ENCODE measurements at places on chromosomes 2 and 18.

- peaks cover 66% of the 10 kb centered on the region for H3K27me3 ChIP-seq
- H3K36me3 ChIP-seq, result peaks cover 2% of the 10 kb centered on the region
Observed at GRCh38 chr2:236238751-236239150, 25.5 kb downstream of the ASB18 start.

GRCh38 chr18:24064391-24065100 lies 50.0 kb downstream of the TTC39C start:
- no peak for DNase-seq
- peak overlapping the region; percentile 3 for H3K27ac ChIP-seq
- H3K36me3 ChIP-seq, result peaks cover 23% of the 10 kb centered on the region
- no peaks in the 10 kb centered on the region for H3K27me3 ChIP-seq
- H3K4me1 ChIP-seq, result peaks cover 65% of the 10 kb centered on the region
- no peak overlapping the region for H3K4me3 ChIP-seq

GRCh38 chr2:30239308-30239985 lies 8.1 kb downstream of the LBH start:
- H3K27me3 ChIP-seq, result no peaks in the 10 kb centered on the region
- peaks cover 70% of the 10 kb centered on the region for H3K36me3 ChIP-seq
- DNase-seq, result peak; percentile 67
- peak overlapping the region; percentile 84 for H3K4me3 ChIP-seq

DNA sequence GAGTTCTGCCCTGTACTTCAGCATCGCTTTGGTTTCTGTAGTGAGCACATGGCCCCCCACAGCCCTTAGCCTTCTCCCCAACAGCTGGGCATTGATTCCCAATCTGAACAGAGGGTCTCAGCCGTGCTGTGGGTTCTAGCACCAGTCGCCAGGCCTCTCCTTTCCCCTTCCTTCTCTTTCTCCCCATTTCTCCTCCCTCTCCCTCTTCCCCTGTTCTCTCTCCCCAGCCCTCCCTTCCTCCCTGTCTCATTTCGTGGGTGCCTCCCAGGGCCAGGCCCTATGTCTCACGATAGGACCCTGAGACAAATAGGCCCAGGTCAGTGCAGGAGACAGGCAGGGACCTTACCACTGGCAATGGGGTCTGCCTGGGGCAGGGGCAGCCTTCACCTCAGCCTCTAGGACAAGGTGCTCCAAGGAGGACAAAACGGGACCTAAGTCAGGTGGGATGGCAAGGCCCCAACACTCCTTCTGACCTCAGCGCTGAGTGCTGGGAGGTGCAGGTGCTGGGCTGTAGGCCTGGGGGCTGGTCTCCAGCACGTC lies 143.4 kb upstream of the GPC1 start:
- no peak for DNase-seq
- no peak overlapping the region for H3K27ac ChIP-seq

GRCh38 chr2:62306751-62307468 lies 111.0 kb downstream of the B3GNT2 start:
- H3K4me3 ChIP-seq, result peak overlapping the region; percentile 70
- DNase-seq, result no peak
- H3K4me1 ChIP-seq, result peaks cover 88% of the 10 kb centered on the region
- no peaks in the 10 kb centered on the region for H3K27me3 ChIP-seq
- H3K36me3 ChIP-seq, result peaks cover 6% of the 10 kb centered on the region
- H3K27ac ChIP-seq, result peak overlapping the region; percentile 97

GRCh38 chr2:226312155-226312554 lies 487.5 kb downstream of the IRS1 start:
- no peaks in the 10 kb centered on the region for H3K4me1 ChIP-seq
- H3K36me3 ChIP-seq, result no peaks in the 10 kb centered on the region
- no peak overlapping the region for H3K4me3 ChIP-seq
- no peak for DNase-seq
- peaks cover 11% of the 10 kb centered on the region for H3K27me3 ChIP-seq

GRCh38 chr2:47019961-47020681 lies 104.5 kb upstream of the MCFD2 start:
- DNase-seq, result no peak
- H3K27me3 ChIP-seq, result no peaks in the 10 kb centered on the region
- peaks cover 10% of the 10 kb centered on the region for H3K4me1 ChIP-seq
- H3K27ac ChIP-seq, result no peak overlapping the region
- H3K4me3 ChIP-seq, result no peak overlapping the region
- H3K36me3 ChIP-seq, result peaks cover 17% of the 10 kb centered on the region

DNA sequence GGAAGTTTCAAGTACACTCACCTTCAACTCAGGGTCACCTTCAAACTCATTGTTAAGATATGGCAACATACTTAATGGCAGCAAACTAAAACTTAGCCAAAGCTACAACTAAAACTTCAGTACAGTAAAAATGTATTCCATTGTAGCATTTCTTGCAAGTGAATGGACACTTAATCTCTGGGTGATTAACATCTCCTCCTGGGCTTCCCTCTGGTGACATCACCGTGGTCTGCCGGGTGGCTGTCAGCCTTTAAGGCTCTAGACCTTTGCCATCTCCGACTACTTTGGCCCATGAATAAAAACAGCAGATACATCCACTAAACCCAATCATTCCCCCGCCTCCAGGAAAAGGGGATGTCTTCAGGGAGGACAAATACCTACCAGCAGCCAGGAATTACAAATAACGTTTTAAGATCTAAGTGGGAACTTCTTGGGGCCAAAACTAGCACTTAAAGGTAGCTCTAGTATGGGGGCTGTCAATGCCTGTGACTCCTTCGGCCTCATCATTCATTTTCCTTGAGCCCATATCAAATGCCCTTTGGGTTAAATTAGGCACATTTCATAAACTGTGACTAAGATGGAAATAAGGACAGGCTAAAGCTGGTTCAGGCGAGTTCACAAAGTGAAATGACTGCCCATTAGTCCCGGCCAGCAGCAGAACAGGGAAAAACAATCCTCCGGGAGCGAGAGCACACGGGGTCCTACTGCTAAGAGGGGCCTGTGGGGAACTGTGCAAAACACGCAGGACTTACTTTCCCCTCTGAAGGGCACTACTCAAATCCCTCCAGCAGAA lies 1.1 kb downstream of the TFCP2L1 start:
- peaks cover 7% of the 10 kb centered on the region for H3K4me1 ChIP-seq
- DNase-seq, result no peak
- H3K4me3 ChIP-seq, result peak overlapping the region; percentile 68
- peaks cover 40% of the 10 kb centered on the region for H3K27me3 ChIP-seq
- H3K27ac ChIP-seq, result no peak overlapping the region

DNA sequence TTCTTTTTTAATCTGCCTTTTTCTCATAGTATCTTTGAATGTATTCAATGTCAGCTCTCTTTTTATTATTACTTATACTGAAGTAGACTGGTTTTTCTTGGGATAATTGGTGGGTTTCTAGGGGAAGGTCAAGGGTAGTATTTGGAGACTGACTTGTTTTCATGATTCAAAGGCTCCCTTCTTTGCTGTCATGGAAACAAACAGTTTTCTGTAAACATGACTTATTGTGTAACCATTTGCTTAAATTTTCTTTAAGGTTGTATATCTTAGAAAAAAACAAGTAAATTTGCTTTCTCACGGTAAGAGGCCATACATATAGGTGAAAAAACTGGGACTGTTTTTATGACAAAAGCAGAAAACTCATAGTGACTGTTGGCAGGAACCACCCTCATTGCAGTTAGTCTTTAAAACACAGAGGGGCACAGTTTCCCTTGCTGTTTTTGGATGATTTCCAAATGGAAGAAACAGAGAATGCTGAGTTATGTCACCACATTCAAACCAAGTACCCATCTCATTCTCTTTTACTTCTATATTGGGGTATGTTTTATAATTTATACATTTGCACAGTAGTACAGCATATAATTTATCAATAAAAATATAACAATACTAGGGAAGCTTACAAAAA lies 5.8 kb upstream of the RDH14 start:
- DNase-seq, result no peak
- no peaks in the 10 kb centered on the region for H3K27me3 ChIP-seq
- H3K4me1 ChIP-seq, result peaks cover 3% of the 10 kb centered on the region

GRCh38 chr2:65193446-65193845 lies 34.2 kb upstream of the ACTR2 start:
- DNase-seq, result no peak
- no peak overlapping the region for H3K27ac ChIP-seq
- H3K36me3 ChIP-seq, result no peaks in the 10 kb centered on the region
- H3K4me1 ChIP-seq, result no peaks in the 10 kb centered on the region

GRCh38 chr18:42635378-42636048 lies 480.0 kb downstream of the RIT2 start:
- H3K4me1 ChIP-seq, result no peaks in the 10 kb centered on the region
- no peak for DNase-seq
- H3K27me3 ChIP-seq, result no peaks in the 10 kb centered on the region
- no peak overlapping the region for H3K27ac ChIP-seq
- H3K4me3 ChIP-seq, result no peak overlapping the region

DNA sequence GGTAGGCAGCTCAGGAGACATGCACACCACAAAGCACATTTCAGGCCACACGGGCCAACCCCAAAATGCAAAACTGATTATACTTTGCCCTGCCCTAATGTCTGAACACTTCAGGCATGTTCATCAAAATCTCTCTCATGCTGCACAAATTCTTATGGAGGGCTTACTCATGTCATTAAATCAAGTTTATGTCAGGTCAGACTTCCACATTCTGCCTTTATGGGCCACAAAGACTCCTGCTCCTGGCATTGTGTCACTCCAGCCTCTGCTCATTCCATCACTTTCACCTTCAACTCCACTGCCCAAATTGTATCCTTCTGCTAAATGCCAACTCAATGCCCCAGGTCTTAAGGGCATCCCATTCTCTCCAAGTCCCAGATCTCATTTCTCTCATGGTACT lies 9.2 kb downstream of the UXS1 start:
- H3K4me1 ChIP-seq, result peaks cover 63% of the 10 kb centered on the region
- no peak overlapping the region for H3K4me3 ChIP-seq
- no peak for DNase-seq

GRCh38 chr18:67108894-67109293 lies 407.6 kb downstream of the DSEL start:
- H3K4me3 ChIP-seq, result no peak overlapping the region
- no peaks in the 10 kb centered on the region for H3K27me3 ChIP-seq
- H3K27ac ChIP-seq, result no peak overlapping the region
- H3K4me1 ChIP-seq, result no peaks in the 10 kb centered on the region

DNA sequence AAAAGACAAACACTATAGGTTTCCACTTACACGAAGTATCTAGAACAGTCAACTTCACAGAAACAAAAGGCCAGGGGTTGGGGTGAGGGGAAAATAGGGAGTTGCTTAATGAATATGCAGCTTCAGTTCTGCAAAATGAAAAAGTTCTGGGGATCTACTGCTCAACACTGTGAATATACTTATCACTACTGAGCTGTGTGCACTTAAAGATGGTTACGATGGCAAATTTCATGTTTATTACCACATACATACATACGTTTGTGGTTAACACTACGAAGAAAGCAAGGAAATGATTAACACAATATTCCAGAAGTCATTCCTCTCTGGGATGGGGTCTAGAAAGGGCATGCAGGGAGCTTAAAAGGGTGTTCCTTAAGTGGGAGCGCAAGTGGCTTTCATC lies 19.3 kb downstream of the MBOAT2 start:
- peaks cover 5% of the 10 kb centered on the region for H3K4me1 ChIP-seq
- H3K27ac ChIP-seq, result no peak overlapping the region
- H3K36me3 ChIP-seq, result no peaks in the 10 kb centered on the region
- H3K27me3 ChIP-seq, result peaks cover 18% of the 10 kb centered on the region
- DNase-seq, result no peak

DNA sequence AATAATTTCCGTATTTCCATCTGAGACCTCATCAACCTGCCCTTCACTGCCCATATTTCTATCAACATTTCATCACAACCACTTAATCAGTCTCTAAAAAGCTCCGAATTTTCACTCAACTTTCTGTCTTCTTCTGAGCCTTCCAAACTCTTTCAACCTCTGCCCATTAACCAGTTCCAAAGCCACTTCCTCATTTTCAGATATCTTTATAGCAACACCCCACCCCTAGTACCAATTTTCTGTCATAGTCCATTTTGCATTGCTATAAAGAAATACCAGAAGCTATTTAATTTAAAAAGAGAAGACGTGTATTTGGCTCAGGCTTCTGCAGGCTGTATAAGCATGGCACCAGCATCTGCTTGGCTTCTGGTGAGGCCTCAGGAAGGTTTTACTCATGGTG lies 107.0 kb downstream of the PTGR3 start:
- no peak overlapping the region for H3K27ac ChIP-seq
- H3K36me3 ChIP-seq, result no peaks in the 10 kb centered on the region
- no peaks in the 10 kb centered on the region for H3K27me3 ChIP-seq

- H3K27me3 ChIP-seq, result no peaks in the 10 kb centered on the region
- H3K27ac ChIP-seq, result no peak overlapping the region
- peaks cover 23% of the 10 kb centered on the region for H3K4me1 ChIP-seq
- peaks cover 24% of the 10 kb centered on the region for H3K36me3 ChIP-seq
- no peak overlapping the region for H3K4me3 ChIP-seq
- no peak for DNase-seq
Observed at GRCh38 chr18:36811955-36812354, 16.8 kb downstream of the TPGS2 start.

GRCh38 chr2:137771064-137771463 lies 193.2 kb upstream of the HNMT start:
- H3K27me3 ChIP-seq, result no peaks in the 10 kb centered on the region
- no peak overlapping the region for H3K4me3 ChIP-seq
- H3K27ac ChIP-seq, result no peak overlapping the region
- no peaks in the 10 kb centered on the region for H3K36me3 ChIP-seq
- H3K4me1 ChIP-seq, result no peaks in the 10 kb centered on the region
- DNase-seq, result no peak

- H3K27ac ChIP-seq, result peak overlapping the region; percentile 44
- H3K27me3 ChIP-seq, result peaks cover 10% of the 10 kb centered on the region
- no peak for DNase-seq
- H3K4me3 ChIP-seq, result peak overlapping the region; percentile 81
- peaks cover 25% of the 10 kb centered on the region for H3K4me1 ChIP-seq
Observed at GRCh38 chr2:100141906-100142305, 484 bp downstream of the AFF3 start.

GRCh38 chr2:112141626-112142007 lies 3.4 kb downstream of the FBLN7 start:
- H3K27ac ChIP-seq, result no peak overlapping the region
- no peak for DNase-seq
- no peaks in the 10 kb centered on the region for H3K4me1 ChIP-seq
- peaks cover 32% of the 10 kb centered on the region for H3K27me3 ChIP-seq
- H3K4me3 ChIP-seq, result no peak overlapping the region
- no peaks in the 10 kb centered on the region for H3K36me3 ChIP-seq

GRCh38 chr2:133521146-133521745 lies 47.0 kb downstream of the NCKAP5 start:
- no peak overlapping the region for H3K27ac ChIP-seq
- H3K36me3 ChIP-seq, result no peaks in the 10 kb centered on the region
- no peaks in the 10 kb centered on the region for H3K27me3 ChIP-seq
- no peak for DNase-seq

DNA sequence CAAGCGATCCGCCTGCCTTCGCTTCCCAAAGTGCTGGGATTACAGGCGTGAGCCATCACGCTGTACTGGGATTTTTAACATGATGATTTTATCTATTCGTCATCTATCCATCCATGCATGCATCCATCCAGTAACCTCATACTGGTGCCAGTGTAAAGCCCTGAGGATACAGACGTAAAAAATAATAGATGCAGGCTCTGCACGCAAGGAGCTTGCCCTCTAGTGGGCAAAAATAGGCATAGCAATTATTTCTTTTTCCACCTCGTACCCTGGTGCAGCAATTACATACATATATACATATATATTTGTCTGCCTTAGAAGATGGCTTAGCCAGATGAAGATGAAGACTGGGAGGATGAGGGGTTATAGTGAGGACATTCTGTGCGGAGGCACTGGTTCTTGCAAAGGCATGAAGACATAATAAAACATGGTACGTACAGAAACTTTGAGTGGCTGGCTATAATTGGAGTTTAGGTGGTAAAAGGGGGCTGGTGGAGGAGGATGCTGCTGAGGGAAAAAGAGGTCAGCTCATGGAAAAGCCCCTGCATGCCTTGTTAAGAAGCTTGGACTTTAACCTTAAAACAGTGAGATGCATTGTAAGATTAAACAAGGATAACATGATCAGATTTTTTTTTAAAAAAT lies 19.6 kb upstream of the RPIA start:
- no peaks in the 10 kb centered on the region for H3K36me3 ChIP-seq
- DNase-seq, result no peak
- no peak overlapping the region for H3K4me3 ChIP-seq
- H3K4me1 ChIP-seq, result peaks cover 5% of the 10 kb centered on the region
- H3K27me3 ChIP-seq, result no peaks in the 10 kb centered on the region

All from central memory CD8-positive, alpha-beta T cell (primary cell).